Tibial nerve (tissue), 4 donors: ENCODE measurements at places on chromosomes 3 and 15. TPM values are rescaled to one million over a fixed set of nuclear protein-coding genes. Genes with fewer than 3 reads are reported as not detected.

GRIP2 gene
- total RNA-seq, result 0.21 TPM

ACSBG1 gene
- total RNA-seq, result under 0.01 TPM

RNF168 gene
- total RNA-seq, result 25.5 TPM

TRIM71 gene
- total RNA-seq, result 0.22 TPM

SKOR1 gene
- total RNA-seq, result 0.66 TPM

- H3K27ac ChIP-seq, result no peak overlapping the region
- H3K36me3 ChIP-seq, result no peaks in the 10 kb centered on the region
- no peaks in the 10 kb centered on the region for H3K27me3 ChIP-seq
- no peak overlapping the region for H3K4me3 ChIP-seq
- H3K4me1 ChIP-seq, result no peaks in the 10 kb centered on the region
- DNase-seq, result no peak
Measured at GRCh38 chr15:77312523-77312922, 107.4 kb downstream of the PEAK1 start.

DNA sequence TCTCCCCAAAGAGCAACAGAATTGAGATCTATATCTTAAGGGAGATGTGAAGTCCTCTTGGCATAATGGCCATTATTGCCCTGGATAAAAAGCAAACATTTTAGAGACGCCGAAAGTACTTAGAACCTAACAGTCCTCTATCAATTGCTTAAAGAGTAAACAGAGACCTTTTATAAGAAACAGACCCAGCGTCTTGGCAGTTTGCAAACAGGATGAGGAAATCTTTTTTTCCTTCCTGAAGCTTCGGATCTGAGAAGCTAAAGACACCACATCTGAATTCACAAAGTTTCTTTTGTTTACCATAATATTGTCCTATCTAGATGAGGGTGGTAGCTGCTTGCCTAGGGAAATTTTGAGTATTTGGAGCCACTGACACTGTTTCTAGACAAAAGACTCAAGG is 59.9 kb upstream of the LIMD1 start:
- H3K27ac ChIP-seq, result no peak overlapping the region
- peaks cover 24% of the 10 kb centered on the region for H3K4me1 ChIP-seq
- no peak overlapping the region for H3K4me3 ChIP-seq
- no peaks in the 10 kb centered on the region for H3K27me3 ChIP-seq

- no peak for DNase-seq
- no peaks in the 10 kb centered on the region for H3K36me3 ChIP-seq
- no peaks in the 10 kb centered on the region for H3K27me3 ChIP-seq
- H3K4me3 ChIP-seq, result no peak overlapping the region
- no peaks in the 10 kb centered on the region for H3K4me1 ChIP-seq
- no peak overlapping the region for H3K27ac ChIP-seq
Measured at GRCh38 chr3:45462522-45463265, 74.3 kb downstream of the LARS2 start.

GRCh38 chr3:39185959-39186691 is 6.3 kb downstream of the XIRP1 start:
- H3K27me3 ChIP-seq, result no peaks in the 10 kb centered on the region
- no peak for DNase-seq
- H3K4me1 ChIP-seq, result no peaks in the 10 kb centered on the region
- H3K4me3 ChIP-seq, result no peak overlapping the region

GRCh38 chr15:39052323-39052705 is 487.7 kb upstream of the RASGRP1 start:
- no peaks in the 10 kb centered on the region for H3K4me1 ChIP-seq
- no peaks in the 10 kb centered on the region for H3K27me3 ChIP-seq
- DNase-seq, result no peak
- no peak overlapping the region for H3K4me3 ChIP-seq
- no peaks in the 10 kb centered on the region for H3K36me3 ChIP-seq

DNA sequence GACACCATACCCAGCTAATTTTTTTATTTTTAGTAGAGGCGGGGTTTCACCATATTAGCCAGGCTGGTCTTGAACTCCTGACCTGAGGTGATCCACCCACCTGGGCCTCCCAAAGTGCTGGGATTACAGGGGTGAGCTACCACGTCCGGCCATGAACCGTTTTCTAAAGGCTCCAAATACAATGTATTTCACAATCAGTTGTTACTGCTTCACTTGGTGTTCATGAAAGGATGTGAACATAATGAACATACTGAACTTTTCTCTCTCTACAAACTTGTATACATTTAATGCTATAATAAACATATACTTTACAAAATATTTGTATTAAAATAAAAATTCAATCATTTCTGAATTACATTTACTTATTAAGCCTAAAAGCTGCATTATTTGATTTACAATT is 28.9 kb downstream of the TBL1XR1 start:
- H3K27ac ChIP-seq, result no peak overlapping the region
- H3K4me3 ChIP-seq, result no peak overlapping the region
- DNase-seq, result no peak

- DNase-seq, result no peak
- H3K27me3 ChIP-seq, result no peaks in the 10 kb centered on the region
- no peak overlapping the region for H3K27ac ChIP-seq
Measured at GRCh38 chr3:63450023-63450422, 171.9 kb downstream of the SYNPR start.

DNA sequence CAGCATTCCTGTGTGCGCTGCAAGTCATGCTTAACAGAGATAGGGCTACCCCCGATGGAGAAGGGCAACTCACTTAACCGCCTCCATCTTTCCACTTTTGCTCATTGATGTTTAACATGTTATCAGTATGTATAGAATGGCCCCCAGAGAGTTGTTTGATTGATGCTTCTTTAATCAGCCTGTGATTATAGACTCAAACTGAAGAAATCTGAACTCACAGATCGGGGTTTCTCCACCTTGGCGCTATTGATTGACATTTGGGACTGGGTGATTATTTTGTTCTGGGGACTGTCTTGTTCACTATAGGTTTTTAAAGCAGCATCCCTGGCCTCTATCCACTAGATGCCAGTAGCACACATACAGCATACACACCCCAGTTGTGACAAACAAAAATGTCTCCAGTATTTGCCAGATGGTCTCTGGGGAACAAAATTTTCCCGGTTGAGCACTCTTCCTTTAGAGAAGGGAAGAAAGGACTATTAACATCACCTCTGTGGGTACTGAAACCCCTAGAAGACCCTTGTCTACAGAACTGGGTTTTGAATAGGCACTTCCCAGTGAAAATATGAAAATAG is 54.4 kb downstream of the LARS2 start:
- H3K36me3 ChIP-seq, result peaks cover 14% of the 10 kb centered on the region
- no peak overlapping the region for H3K27ac ChIP-seq
- no peak overlapping the region for H3K4me3 ChIP-seq
- H3K27me3 ChIP-seq, result no peaks in the 10 kb centered on the region
- no peak for DNase-seq
- H3K4me1 ChIP-seq, result no peaks in the 10 kb centered on the region

- H3K36me3 ChIP-seq, result no peaks in the 10 kb centered on the region
- H3K27ac ChIP-seq, result no peak overlapping the region
- no peaks in the 10 kb centered on the region for H3K27me3 ChIP-seq
- DNase-seq, result no peak
- H3K4me3 ChIP-seq, result no peak overlapping the region
Measured at GRCh38 chr3:122941228-122942206, 86.0 kb downstream of the SEMA5B start.

GRCh38 chr3:151379083-151379734 is 5.3 kb downstream of the P2RY12 start:
- H3K36me3 ChIP-seq, result peaks cover 5% of the 10 kb centered on the region
- no peak for DNase-seq
- no peaks in the 10 kb centered on the region for H3K4me1 ChIP-seq
- H3K27ac ChIP-seq, result no peak overlapping the region
- H3K27me3 ChIP-seq, result no peaks in the 10 kb centered on the region
- H3K4me3 ChIP-seq, result no peak overlapping the region

GRCh38 chr3:171239757-171240503 is 213.4 kb upstream of the SLC2A2 start:
- H3K4me1 ChIP-seq, result no peaks in the 10 kb centered on the region
- no peak overlapping the region for H3K27ac ChIP-seq
- no peaks in the 10 kb centered on the region for H3K27me3 ChIP-seq
- H3K4me3 ChIP-seq, result no peak overlapping the region

DNA sequence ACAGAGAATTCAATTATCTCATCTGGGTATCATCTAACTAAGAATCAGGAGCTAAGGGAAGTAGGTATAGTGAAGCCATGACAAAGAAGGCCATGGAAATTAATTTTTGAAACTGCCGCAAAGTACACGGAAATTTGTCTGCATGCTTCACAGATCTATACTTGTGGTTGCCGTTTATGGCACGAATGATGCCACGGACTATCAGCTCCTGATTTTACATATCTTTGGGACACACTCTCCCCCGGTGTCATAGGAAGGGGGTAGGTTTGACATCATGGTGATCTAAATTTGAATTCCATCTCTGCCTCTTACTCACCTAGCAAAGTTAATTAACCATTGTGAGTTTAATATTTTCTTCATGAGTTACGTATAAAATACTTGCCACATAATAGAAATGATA is 14.0 kb downstream of the ARPP21 start:
- no peak for DNase-seq
- no peak overlapping the region for H3K27ac ChIP-seq
- no peaks in the 10 kb centered on the region for H3K4me1 ChIP-seq

DNA sequence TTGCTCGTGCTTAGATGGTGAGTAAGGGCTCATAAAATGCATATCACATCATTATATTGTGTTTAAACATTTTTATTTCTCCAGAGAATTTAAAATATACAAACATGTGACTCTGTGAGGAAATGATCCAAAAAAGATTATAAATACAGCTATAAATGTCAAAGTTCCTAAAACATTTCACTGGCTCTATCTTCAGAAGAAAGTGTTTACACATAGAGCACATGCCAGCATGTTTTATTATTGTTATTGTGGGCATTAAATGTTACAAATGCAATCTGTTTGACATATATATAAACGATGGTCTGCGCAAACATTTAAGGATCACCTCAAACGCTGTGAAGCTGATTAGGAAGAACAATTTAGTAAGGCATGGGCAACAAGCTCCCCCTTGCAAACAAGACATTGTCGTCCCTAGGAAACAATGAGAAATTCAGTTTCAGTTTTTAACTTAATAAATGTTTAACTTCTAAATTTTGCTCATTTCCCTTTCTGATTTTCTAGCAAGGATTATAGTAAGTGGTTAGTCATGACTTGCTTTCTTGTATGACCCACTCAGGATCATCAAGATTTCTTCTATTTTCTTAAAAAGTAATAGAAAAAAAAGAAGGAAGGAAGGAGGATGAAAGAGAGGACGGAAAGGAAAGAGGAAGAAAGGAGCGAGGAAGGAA is 207.5 kb downstream of the SATB1 start:
- no peak overlapping the region for H3K27ac ChIP-seq
- no peak for DNase-seq
- H3K27me3 ChIP-seq, result no peaks in the 10 kb centered on the region
- H3K4me3 ChIP-seq, result no peak overlapping the region
- no peaks in the 10 kb centered on the region for H3K36me3 ChIP-seq

- peaks cover 8% of the 10 kb centered on the region for H3K4me1 ChIP-seq
- no peaks in the 10 kb centered on the region for H3K36me3 ChIP-seq
- DNase-seq, result no peak
- no peak overlapping the region for H3K4me3 ChIP-seq
- no peaks in the 10 kb centered on the region for H3K27me3 ChIP-seq
Measured at GRCh38 chr3:13285007-13285567, 135.0 kb downstream of the NUP210 start.

DNA sequence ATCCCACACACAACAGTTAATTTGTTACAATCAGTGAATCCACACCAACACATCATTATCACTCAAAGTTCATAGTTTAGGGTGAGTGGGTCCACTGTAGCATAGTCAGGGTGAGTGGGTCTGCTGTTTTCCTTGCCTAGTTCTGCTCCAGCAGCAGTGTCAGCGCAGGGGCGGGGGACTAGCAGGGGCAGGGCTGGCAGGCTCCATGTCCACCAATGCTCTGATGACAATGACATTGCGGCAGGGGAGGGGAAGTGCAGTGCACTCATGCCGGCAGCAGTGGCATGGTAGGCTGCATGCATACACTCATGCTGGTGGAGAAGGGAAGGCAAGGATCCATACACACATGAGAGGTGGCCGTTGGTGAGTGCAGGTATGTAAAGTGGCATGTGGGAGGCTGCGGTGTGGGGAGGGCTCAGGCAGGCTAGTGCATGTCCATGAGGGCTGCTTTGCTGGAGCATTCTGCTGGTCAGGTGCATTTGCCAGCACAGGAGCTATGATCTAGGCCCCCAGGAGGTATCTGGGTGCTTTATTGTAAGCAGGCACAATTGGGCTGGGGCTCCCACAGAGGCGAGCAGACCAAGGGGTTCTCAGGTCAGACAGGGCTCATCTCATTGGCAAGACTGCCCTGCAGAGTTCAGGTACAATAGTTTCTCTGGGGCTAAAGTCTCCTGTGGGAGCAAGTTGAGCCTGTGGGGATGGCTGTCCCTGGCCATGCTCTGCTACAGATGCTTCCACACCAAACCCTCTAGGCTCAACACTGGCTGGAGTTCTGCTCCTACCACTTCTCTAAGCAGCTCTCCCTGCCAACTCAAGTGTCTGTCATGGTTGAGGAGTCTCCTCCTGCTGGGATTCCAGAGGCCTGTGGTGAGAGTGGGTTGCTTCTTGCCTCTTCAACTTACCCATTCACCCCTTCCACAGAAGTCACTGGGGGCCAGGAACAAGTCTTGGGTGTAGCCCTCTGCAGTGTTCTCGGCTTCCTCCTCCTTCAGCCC is 81.3 kb downstream of the KCNAB1 start:
- no peak for DNase-seq
- H3K27ac ChIP-seq, result no peak overlapping the region
- no peaks in the 10 kb centered on the region for H3K4me1 ChIP-seq
- no peak overlapping the region for H3K4me3 ChIP-seq

GRCh38 chr3:162626172-162626571 is 1129.6 kb downstream of the OTOL1 start:
- H3K4me3 ChIP-seq, result no peak overlapping the region
- H3K36me3 ChIP-seq, result no peaks in the 10 kb centered on the region
- no peaks in the 10 kb centered on the region for H3K27me3 ChIP-seq
- H3K27ac ChIP-seq, result no peak overlapping the region
- no peak for DNase-seq

- H3K4me1 ChIP-seq, result no peaks in the 10 kb centered on the region
- no peak overlapping the region for H3K27ac ChIP-seq
- H3K27me3 ChIP-seq, result no peaks in the 10 kb centered on the region
- no peak for DNase-seq
- H3K4me3 ChIP-seq, result no peak overlapping the region
Measured at GRCh38 chr15:90441027-90441426, 53.0 kb downstream of the IQGAP1 start.

GRCh38 chr3:52429779-52430415 is 15.0 kb downstream of the SEMA3G start:
- DNase-seq, result no peak
- H3K4me1 ChIP-seq, result peaks cover 24% of the 10 kb centered on the region
- H3K4me3 ChIP-seq, result no peak overlapping the region
- H3K36me3 ChIP-seq, result no peaks in the 10 kb centered on the region
